ENCODE measurements at places on chromosomes 12 and 14.

DNA sequence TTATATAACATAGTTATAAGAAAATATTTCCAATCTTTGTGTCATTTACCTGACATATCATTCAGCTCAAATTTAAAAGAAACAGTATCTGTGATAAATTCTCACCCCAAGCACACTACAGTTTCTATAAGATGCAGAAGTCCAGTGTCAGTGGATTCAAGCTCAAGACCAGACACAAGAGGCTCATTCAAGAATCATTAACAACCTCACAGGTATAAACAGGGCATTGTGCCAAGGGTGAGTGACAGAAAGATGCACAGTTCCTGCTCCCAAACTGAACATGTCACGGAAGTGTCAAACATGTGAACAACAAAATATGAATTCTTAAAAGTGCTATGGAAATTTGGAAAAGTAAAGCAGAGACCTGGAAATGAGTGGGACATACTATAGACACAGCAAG is 12.8 kb downstream of the ATP2B1 start:
- DNase-seq: no peak

- no peak for DNase-seq
These were observed 16.5 kb downstream of the KLHL28 start for GRCh38 chr14:44945264-44945663.

DNA sequence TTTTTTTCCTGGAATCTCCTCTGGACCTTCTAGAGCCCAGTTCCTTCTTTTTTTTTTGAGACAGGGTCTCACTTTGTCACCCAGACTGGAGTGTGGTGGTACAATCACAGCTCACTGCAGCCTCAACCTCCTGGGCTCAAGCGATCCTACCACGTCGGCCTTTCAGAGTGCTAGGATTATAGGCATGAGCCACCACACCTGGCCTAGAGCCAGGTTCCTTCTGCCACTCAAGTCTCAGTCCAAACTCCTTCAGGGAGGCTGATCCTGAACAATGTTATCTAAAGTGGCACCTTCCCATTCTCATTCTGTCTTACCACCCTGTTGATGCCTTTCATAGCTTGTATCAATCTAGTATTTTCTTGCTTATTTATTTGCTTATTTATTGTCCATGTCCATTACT is 22.3 kb upstream of the ELK3 start:
- DNase-seq: no peak

DNA sequence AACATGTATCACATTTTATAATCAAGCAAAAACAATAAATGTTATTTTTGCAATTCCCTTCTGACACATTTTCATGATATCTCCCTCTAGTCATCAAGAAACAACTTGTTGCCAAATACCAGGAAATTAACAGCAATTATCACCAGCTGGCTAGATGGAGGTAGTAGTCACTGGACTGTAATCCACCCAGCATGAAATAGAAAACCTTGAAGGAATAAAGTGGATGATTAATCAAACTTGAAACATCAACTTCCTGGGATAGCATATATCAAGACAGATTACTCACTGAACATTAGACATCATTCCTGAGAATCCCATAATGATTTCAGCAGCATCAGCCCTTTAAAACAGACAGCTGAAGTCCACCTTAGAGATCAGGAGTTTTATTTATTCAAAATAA is 259.0 kb downstream of the CCDC59 start:
- no peak for DNase-seq

Measured in stimulated activated CD4-positive, alpha-beta T cell treated with anti-CD3 and anti-CD28 coated beads, Interleukin-4, amount 100 ng/mL, for 24 hours (primary cell).